ENCODE measurements at places on chromosomes 6 and 20.
A peak's percentile ranks its signal among the peaks of the same experiment; 100 is the strongest.

GRCh38 chr20:57178582-57179111 is 87.8 kb downstream of the BMP7 start:
- DNase-seq, result no peak

DNA sequence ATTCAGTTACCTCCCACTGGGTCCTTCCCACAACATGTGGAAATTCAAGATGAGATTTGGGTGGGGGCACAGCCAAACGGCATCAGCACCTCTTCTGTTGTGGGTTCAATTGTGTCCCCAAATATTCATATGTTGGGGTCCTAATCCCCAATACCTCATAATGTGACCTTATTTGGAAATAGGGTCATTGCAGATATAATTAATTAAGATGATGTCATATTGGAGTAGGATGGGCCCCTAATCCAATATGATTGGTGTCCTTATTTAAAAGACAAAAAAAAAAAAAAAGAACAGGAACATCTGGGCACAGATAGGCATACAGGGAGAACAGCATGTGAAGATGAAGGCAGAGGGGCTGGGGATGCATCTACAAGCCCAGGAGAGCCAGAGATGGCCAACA is 89.4 kb downstream of the BFSP1 start:
- no peak for DNase-seq

GRCh38 chr6:122207061-122207460 is 192.4 kb upstream of the HSF2 start:
- no peak for DNase-seq

GRCh38 chr20:46709459-46710152 is at the start of gene SLC2A10:
Gene SLC2A10, plus strand, starts transcription at chr20:46709649. Its CDS starts 88 bp downstream, at chr20:46709737.
- no peak for DNase-seq

DNA sequence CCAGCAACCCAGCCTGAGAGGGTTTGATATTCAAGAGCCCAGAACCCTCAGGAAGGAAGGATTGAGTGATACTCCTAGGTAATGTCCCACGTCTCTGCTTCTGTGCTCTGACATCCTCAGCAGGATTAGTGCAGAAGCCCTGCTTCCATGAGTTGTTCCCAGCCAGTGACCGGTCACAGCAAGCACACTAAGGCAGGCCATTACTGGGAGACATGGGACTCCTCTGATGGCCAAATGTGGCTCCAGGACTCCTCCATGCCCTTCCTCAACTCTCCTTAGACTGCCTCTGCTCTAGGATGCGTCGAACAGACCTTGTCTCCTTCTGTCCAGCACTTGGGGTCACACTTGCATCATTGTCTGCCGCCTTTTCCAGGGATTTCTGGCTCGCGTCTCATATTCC is 7.6 kb downstream of the HLA-A start:
- DNase-seq, result no peak

DNA sequence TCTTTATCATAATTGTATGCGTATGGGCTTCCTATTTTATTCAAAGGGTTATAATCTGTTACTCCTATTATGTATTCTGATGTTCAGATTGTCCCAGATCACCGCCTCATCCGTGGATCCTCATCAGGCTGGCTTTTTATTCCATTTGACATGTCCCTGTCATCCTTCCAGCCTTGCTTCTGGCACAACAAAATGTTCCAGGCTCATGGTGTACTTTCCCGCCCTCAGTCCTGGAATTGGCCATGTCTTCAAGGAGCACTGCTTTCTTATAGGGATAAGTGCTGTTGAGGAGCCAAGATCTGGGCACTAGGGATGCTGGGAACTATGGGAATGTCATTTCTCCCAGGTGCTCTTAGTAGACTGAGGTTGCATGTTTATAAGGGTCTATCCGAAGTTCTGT is 207.8 kb downstream of the JARID2 start:
- DNase-seq, result no peak

- no peak for DNase-seq
Measured at GRCh38 chr20:2984956-2985661, 58.3 kb upstream of the GNRH2 start.

GRCh38 chr20:36573103-36573797 is at the start of gene TGIF2:
Gene TGIF2, plus strand, starts transcription at chr20:36573597. Its CDS starts 5,178 bp downstream, at chr20:36578775.
- DNase-seq, result peak; percentile 100

DNA sequence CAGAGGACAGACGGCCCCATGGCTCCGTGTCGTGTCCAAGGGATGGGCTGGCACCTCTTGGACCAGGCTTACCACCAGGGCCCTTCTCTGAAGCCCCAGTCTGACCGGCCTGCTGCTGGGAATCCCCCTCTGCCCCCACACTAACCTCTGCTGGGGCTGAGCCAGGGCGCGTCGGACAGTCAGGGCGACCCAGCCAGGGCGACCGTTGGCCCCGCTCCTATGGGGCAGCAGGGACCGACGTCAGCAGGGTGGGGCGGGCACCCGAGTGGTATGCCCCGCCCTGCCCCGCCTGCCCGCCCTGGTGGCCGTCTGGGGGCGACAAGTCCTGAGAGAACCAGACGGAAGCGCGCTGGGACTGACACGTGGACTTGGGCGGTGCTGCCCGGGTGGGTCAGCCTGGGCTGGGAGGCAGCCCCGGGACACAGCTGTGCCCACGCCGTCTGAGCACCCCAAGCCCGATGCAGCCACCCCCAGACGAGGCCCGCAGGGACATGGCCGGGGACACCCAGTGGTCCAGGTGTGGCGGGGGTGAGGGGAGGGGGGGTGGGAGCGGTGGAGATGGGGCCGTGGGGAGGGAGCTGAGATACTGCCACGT is at the start of gene SLC17A9:
Gene SLC17A9 (plus strand): TSS at position 337 of the 595 bp plus-strand sequence. CDS start 122 bp downstream, at position 459.
- peak; percentile 90 for DNase-seq

- peak; percentile 89 for DNase-seq
Measured at GRCh38 chr6:40587240-40588069, at the start of gene LRFN2. Gene LRFN2, minus strand, starts transcription at chr6:40587364.

- DNase-seq, result no peak
Measured at GRCh38 chr20:50710492-50711063, 19.2 kb upstream of the RIPOR3 start.

DNA sequence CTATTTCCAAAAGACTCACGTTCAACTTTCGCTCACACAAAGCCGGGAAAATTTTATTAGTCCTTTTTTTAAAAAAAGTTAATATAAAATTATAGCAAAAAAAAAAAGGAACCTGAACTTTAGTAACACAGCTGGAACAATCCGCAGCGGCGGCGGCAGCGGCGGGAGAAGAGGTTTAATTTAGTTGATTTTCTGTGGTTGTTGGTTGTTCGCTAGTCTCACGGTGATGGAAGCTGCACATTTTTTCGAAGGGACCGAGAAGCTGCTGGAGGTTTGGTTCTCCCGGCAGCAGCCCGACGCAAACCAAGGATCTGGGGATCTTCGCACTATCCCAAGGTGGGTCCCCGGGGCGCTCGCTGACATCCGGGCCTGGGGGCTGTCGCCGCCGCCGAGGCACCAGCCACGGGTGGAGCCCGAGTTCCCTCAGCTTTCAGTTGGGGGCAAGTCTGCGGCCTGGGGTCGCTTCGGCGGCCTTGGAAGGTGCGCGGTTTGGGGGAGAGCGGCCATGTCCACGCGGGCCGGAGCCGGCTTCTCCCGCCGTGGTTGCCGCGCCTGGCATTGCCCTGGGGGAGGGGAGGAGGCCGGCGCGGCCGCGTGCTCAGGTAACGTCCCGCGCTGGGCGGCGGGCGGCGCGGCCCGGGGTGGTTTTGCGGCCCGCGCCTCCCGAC is 429 bp downstream of the AMD1 start:
- peak; percentile 35 for DNase-seq

Data from GM20000 (cell line).